ENCODE measurements at places on chromosomes 5 and 9.

DNA sequence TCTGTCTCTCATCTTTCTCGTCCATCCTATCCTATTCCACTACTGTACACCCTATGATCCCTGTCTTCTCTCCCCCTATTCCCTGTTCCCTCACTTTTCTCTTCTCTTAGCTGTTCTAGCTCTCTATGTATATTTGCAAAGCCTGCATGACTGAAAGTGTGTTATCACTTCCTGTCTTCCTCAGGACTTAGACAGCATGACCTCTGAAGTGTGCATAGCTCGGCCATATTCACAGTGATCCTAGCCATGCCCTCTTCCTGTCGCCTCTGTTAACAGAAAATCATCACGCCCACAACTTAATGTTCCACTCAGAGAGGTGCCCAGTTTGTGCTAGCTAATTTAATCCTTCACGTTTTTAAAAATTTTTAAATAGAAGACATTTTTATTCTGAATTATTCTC, 35.8 kb upstream of the CDH6 start:
- DNase-seq = no peak

GRCh38 chr9:36788534-36788933, 215.8 kb downstream of the MELK start:
- DNase-seq = no peak

DNA sequence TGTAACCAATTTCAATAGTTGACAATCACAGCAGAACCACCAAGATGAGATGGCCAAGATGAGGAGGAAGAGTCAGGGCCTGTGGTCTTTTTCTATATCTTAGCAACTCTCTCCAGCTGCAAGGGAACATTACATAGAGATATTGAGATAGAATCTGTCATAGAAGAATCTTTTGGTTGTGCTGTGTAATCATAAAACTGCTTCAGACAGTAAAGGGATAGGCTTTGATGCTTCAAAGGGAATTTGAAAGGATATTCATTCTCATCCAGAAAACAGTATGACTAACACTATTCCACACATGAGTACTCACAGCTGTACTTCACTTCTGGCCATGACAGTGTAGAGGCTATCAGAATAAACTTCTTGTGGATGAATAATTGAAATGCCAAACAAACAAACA, 145.9 kb downstream of the YIPF5 start:
- DNase-seq = no peak

- no peak for DNase-seq
Observed at GRCh38 chr9:137307255-137308056, 5.4 kb upstream of the NRARP start.

DNA sequence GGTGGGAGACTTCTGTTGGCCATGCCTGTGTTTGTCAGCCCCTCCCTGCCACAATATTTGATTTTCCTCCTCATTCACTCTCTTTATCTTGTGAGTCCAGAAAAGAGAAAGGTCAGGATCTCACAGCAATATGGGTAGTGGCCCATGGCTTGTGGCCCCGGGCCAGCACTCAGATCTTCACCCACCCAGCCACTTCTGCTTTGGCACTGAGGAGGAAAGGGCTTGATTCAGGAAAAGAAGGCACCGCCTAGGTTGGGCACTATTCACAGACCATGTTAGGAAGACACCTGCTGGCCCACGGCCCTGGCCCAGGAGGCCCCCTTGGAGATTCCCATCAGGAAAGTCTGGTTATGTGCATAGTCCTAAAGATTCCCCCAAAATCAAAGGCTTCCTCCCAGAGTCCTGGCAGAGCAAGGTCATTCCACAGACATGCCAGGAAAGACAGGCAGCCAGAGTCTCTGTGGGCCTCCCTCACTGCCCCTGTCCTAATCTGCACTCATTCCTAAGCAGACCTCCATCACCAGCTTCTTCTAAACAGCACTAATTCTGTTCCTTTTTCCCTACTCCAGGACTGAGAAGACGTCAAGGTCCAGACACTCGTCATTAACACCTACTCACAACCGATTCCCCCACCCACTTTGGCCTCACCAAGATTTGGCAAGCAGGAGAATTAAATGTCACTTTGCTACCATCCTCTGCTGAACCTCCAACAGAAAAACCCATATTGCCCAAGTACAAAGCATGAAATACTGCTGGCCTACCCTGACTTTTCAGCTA, 179.3 kb downstream of the DEPDC1B start:
- no peak for DNase-seq

- peak; percentile 46 for DNase-seq
Observed at GRCh38 chr5:178590141-178590923, at the start of gene COL23A1. TSS of gene COL23A1 (minus strand) at chr5:178590393.

- DNase-seq = peak; percentile 87
Observed at GRCh38 chr5:54013556-54014194, 296.7 kb downstream of the ARL15 start.

GRCh38 chr9:112559629-112560413, 73.2 kb downstream of the KIAA1958 start:
- no peak for DNase-seq

- no peak for DNase-seq
Observed at GRCh38 chr9:5425006-5425628, 12.6 kb downstream of the PLGRKT start.

DNA sequence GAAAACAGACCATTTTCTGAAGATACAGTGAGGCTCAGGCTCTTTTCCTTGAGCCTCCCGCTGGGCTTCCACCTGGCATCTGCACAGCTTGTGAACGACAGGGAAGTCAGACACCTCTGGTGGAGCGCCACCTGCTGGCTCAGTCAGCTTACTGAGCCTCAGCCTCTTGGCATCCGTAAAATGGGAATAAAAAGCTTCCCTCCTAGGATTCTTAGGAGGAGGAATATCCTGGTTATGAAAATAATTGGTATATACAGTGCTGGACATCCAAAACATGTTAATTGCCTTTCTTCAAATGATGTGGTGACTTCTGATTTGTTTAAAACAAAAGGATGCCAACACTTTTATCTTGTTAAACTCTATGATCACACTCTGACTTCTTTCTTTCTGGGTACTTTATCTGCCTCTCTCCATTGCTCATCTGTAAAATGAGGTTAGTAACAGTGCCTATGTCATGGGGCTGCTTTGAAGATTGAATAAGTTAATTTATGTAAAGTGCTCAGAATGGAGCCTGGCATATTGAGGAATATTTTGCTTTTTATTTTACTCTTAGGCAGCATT, 67.5 kb downstream of the MAMDC2 start:
- peak; percentile 60 for DNase-seq

DNA sequence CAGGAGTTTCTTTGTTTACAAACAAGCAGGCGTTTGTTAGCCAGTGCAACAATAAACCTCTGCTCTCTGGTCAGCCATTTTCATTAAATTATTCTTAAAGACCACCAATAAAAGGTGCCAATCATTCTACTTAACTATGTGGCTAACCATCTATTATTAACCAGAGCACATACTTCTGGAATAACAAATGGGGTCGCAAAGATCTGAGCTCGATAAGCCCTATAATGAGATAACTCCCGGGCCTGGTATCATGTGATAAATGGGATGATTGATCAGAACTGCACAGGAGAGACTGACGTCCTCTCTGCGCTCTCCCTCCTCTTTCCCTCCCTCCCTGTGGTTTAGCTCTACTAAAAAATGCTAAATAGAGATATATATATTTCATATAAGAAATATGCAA, 488.2 kb downstream of the NTRK2 start:
- no peak for DNase-seq

DNA sequence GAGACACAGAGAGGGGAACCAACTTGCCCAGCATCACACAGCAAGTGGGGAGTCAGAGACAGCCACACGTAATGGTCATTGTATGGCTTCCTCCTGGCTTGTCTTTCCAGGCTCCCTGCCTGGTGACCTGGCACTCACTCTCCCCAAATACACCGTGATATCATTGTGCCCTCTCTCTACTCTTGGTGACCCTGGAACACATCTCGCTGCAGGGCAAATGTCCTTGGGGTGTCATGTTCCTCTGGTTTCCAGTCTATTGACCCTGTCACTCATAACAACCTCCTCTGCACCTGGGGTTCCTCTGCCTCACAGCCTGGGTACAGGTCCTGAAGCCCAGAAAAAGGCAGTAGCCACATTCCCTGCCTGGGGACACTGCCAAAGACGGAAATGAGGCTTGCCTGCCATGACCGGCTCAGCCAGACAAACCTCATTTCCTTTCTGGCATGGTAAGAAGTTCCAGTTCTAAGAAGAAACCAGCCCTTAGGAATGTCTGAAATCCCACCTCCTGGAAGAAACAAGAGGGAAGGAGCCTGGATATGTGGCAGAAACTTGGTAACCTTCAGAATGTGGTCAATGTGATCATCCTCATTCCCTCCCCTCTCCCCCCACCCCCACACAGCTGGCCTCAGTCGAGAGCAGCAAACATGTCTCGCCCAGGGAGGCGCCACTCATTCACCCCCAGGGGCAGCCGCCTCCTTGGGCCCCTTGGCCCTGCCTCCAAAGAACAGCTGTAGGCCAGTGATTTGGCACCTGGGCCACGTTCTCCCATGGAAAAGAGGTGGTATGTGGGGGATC, 30.6 kb upstream of the SMU1 start:
- DNase-seq = peak; percentile 58

- no peak for DNase-seq
Observed at GRCh38 chr5:158869092-158869491, 230.6 kb downstream of the EBF1 start.

DNA sequence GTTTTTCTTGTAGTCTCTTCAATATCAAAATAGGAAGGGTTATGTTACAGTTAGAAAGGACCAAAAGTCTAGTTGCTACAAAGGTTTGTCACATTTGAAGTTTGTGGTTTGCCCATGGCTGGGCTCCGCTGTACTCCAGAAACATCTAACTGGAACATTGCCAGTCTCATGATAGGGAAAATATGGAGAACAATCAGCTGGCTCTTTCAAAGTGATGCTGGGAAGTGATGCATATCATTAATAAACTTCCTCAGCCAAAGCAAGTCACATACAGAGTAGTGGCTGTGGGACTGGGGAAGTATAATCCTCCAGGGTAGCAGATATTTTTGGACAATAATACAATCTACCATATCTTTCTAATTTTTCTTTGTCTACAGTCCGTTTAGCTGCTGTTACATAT, 8.8 kb downstream of the BTF3 start:
- no peak for DNase-seq

DNA sequence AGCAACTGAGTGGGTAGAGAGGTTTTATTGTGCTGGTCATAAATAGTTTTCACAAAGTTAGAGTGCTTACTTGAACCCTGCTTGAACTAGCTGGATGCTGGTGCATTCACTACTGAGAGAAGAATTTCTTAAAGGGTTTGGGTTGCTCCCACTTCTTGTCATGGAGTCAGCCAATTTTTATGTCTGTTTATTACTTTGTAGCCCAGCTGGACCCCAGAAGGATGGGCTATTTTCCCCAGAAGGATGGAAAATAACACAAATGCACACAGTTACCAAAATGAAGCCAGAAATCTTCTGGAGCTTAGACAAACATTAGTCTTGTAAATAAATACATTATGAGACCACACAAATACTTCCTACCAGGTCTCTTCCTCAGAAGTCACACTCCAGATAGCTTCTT, 480.8 kb upstream of the TNC start:
- no peak for DNase-seq

- DNase-seq = peak; percentile 14
Observed at GRCh38 chr9:75715360-75715759, 175.1 kb upstream of the PCSK5 start.

DNA sequence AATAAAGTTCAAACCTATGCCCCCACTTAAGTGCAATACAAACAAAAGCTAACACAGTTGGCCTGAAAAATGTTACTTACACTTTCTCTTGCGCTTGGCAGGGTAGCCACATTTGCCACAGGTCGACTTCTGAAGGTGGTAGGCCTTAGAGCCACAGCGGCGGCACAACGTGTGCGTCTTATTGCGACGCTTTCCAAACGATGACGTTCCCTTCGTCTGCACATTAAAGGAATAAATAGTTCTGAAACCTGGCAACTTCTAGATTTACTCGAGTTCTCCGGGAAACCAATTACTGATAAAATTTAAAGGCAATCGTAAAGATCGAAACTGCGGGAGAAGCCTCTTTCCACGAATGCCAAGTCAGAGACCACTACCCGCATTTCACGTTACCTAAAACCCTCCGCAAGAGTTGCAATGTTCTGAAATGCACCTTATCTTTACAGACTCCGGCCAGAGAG, 602 bp downstream of the RPL37 start:
- DNase-seq = no peak
